ENCODE measurements at places on chromosomes 7 and 10.

GRCh38 chr10:14243221-14243620 lies 87.5 kb downstream of the FRMD4A start:
- no peak for DNase-seq

DNA sequence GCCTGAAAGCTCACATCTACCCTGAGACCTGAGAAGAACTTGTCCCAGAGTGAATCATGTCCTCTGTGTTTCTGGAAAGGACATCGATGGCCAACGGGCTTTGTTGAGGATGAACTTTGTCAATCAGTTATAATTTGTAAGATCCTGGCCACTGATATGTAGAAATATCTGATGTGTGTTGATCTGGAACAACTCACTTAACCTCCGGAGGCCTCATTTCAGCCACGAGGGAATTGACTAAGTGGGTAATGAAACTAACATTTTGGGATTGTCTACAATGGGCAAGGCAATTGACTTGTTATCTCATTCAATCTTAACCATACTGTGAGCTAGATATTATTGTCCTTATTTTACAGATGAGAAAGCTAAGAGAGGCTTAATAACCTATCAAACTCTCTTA lies 468.1 kb upstream of the NRP1 start:
- DNase-seq, result no peak

DNA sequence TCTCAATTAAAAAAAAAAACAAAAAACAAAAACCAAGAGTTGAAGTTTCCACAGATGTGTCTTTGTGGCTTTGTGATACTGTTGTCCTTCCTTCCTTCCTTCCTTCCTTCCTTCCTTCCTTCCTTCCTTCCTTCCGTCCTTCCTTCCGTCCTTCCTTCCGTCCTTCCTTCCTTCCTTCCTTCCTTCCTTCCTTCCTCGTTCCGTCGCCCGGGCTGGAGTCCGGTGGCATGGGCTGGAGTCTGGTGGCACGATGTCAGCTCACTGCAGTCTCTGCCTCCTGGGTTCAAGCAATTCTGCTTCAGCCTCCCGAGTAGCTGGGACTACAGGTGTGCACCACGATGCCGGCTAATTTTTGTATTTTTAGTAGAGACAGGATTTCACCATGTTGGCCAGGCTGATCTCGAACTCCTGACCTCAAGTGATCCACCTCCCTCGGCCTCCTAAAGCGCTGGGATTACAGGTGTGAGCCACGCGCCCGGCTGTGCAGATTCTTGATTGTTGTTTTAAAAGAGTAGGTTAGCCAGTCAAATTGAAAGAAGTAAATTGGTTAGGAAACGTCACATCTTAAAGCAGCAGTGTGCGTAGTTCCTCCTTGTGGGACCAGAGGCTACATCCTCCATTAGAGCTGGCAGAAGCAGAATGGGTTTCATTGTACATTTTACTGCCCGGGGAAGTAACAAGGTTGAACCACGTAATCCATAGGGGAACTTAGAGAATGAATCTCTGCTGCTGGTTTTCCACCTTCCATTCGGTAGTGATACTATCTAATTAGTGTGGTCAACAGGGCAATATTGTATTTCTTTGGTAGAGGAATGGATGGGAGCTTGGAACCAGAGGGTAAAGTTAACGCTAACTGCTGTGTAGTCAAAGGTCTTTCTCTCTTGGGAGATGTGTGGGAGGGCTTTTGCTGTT lies 20.6 kb downstream of the DNAJB6 start:
- DNase-seq, result no peak

GRCh38 chr10:131759347-131759746 lies 141.5 kb upstream of the PPP2R2D start:
- DNase-seq, result no peak

- no peak for DNase-seq
These were observed 243.4 kb upstream of the PPP2R2D start for GRCh38 chr10:131657318-131657984.

DNA sequence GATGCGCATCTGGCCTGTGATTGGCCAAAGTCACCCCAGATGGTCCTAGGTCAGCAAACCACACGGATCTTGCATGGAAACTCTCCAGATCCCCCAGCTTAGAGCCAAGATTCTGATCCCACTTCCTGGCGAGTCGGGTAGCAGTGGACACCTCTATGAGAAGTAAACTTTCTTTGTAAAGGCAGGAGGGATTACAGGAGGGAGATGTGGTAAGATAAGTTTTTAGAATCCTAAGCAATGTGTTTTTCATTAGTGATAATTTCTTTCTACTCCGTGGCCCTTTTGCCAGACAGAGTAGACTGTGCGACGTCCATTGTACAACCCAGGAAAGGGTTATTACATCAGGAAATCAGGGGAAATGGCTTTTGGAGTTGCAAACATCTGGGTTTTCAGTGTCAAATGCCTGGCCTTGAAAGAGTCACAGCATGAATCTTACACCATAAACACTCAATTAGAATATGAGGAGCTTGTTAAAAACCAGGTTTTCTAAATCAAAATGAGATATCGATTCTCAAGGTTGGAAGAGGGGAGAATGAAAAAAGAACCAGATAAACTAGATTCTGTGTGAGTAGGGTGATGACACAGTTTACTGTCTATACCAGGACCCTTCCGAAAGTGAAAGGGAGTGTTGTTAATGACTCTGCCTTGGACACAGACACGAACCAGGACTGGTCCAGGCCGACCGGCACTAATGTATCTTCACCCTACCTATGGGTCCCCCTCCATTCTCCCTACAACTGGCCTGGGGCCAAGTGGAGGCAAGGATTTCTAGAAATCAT lies 61.9 kb upstream of the WAC start:
- no peak for DNase-seq

DNA sequence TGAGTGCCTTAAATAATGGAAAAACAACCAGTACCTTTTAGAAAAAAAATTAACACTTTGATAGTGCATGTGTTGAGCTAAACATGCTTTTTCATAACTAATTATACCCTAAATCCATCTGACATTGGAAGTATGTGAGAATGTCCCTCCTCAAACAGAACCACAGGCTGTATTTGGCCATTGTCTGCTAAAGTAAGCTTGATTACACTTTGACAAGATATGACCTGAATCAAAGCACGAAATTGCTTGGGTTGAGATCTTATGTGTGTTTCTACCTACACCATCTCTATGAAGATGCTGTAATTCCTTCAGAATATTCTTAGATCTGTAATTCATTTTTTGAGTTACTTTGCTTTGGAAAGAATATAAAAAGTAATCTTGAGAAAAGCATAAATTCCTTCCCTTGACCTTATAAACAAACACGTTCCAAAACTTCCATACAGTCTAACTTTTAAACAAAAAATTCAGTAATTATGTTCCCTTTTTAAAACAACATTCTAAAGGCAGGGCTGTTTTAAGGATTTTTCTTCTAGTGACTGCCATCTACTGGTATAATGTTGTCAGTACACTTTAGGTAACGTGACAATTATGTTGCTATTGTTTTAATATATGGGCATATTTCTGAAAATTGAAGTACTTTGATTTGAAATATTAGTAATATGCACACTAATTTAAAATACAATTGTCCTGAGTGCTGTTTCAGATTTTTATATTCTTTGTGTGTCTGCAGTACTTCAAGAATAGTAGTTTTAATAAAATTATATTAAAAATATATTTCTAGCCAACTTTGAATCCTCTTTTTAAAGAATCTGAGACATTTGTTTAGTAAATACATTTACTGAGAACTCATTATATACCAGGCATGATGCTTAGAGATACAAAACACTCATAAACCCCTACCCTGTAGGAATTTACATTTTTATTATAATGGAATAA lies 20.9 kb downstream of the CD36 start:
- no peak for DNase-seq

DNA sequence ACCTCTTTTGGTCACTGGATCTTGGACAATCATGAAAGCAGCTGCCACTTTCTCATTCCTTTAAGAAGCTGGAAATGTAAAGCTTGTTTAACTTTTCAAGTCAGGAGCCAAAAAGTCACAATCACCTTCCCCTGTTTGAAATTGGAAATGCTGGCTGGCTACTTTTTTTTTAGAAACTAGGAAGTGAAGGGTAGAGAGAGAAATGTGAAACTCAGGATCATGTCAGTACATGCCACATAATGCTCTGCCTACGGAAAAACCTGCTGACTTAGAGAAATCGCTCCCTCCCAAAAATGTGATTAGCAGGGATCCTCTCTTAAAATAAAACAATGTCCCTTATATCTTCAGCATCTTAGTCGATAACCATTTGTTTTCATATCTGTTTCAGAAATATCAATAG lies 188.4 kb upstream of the C7orf33 start:
- DNase-seq, result no peak

- DNase-seq, result no peak
These were observed 37.1 kb upstream of the SEC61G start for GRCh38 chr7:54796150-54796549.

DNA sequence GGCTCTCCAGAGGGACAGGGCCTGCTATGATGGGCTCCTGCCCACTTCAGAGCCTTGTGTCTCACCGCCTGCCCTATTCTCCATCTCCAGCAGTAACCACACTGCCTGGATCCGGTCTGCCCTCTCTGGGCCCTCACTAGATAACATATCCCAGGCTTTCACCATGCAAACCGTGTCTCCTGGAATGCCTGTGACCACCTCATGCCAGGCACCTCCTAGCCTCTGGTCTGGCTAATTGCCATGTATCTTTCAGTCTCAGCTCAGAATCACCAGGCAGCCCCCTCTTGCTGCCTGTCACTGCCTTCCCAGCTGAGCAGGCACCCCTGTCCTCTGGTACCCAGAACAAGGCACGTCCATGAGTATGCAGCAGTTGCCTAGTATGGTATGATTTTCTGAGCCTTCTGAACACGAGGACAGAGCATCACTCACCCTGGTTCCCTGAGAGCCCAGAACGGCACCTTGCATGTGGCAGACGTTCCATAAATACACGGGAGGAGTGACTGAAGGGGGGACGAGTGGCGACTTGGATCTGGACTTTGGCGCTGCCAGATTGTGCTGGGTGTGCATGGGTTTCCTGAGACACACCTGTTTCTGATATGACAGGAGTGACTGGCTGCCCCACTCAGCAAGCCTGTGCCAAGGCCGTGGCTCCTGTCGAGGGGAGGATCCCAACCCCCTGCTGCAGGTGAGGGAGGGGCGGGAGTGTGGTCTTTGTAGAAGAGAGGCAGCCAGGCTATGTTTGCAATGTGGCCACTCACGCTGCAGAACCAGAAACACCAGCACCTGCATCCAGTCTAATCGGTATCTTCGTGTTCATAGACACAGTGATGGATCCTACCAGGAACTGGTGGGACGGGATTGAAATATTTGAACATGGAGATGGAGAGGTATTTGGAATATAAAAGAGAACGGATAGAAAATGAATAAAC lies 95.2 kb downstream of the VOPP1 start:
- no peak for DNase-seq

DNA sequence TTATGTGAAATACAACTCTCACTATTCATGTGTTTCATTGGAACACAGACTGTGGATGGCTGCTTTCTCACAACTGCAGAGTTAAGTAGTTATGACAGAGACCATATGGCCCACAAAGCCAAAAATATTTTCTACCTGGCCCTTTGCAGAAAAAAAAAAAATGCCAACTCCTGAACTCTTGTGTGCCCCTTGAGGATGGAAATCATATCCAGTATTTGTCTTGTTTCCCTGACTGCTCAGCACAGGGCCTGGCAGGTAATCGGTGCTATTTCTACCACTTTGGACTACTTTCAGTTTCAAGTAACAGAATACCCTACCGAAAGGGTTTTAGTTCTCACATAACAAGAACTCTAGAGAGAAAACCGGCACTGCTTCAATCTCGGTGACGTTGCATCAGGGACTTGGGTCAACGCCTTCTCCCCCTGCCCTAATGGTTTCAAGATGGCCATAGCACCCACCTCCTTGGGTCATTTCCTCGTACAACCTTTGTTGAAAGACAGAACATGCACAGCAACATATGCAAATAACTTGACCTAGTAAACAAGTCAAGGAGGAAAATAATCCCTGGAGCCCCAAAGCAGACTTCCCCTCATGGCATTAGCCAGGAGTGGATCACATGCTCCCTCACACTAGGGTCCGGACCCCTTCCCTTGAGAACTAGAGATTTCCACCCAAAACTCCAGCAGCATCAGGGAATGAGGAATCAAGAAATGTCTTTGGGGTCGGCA lies 11.8 kb upstream of the GPNMB start:
- DNase-seq, result no peak

GRCh38 chr7:27359181-27360125 lies 116.9 kb downstream of the EVX1 start:
- no peak for DNase-seq

- DNase-seq, result no peak
These were observed 157.4 kb downstream of the EVX1 start for GRCh38 chr7:27399791-27400567.

DNA sequence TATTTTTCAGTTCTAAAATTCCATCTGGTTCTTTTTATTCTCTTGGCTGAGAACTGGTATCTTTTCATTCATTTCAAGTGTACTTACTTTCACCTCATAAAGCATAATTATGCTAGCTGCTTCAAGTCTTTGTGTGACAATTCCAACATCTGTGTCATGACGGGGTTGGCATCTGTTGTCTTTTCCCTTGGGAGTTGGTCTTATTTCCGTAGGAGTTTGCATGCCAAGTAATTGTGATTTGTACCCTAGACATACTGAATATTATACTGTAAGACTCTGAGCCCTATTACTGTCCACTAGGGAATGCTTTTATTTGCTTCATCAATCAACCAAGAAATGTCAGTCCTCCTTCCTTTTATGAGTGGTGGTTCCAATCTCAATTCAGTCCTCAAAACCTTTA lies 24.6 kb upstream of the HUS1 start:
- DNase-seq, result no peak

DNA sequence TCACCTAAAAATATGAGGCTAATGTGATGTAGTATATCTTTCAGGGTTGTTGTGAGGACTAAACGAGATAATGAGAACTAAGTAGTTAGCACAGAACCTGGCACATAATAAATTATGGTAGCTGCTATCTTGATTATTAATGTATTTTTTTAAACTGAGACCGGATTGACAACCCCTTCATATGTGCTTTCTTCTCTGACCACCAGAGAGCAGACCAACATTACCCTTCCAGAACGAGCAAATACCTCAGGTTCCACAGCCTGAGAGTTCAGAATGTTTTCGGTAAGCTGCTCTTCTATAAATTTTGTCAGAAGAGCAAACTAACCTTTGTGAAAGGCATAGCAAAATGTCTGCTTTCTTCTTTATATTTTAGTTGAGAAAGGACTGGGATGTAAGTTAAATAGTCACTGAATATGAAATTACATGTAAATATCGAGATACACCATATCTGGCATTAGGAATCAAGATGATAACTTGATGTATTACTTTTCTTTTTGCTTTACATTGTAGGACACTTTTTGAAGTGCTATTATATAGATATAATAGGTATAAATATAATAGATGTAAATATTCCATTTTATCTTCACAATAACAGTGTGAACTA lies 13.6 kb upstream of the BPGM start:
- peak; percentile 37 for DNase-seq
